ENCODE measurements at places on chromosomes 2 and 18.

DNA sequence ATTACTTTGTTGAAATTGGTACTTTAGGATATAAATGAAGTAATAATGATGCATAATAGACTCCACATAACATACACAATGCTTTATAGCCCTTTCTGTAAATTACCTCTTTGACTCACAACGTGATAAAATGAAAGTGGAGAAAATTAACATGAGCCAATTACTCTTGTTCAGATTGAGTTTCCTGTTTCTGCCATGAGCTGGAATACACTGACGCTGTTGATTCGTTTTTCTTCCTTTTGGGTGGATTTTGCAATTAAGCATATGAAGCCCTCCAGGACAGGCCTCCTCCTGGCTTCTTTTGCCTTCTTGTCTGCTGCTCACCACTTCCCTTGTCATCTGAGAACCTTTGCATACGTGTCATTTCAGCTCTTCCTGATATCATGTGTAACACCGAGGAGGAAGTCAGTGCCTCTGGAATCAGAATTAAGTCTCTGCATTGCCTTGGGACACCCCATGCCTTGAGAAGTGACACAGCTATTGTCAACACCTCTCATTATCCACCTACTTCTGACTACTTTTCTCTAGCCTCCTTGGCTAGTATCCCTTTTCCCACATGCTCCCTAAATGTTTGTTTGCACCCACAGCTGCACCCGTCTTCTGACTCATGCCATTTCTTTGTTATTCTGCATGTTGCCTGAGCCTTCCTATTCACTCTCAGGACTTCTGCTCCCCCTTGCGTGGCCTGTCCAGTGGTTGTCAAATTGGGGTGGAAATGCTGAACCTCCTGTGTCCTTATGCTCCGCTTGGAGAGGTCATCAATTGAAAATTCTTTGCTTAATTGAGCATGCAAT is 134.1 kb downstream of the FMNL2 start:
- DNase-seq = no peak

GRCh38 chr2:9165625-9166024 is 41.0 kb upstream of the ASAP2 start:
- DNase-seq = no peak

GRCh38 chr2:236501026-236501425 is 68.6 kb upstream of the ACKR3 start:
- DNase-seq = no peak

- DNase-seq = no peak
Measured at GRCh38 chr18:36942264-36942663, 113.3 kb downstream of the KIAA1328 start.

GRCh38 chr2:105400138-105400540 is 1.3 kb upstream of the FHL2 start:
- no peak for DNase-seq

GRCh38 chr2:41856946-41857345 is 190.9 kb upstream of the PKDCC start:
- DNase-seq = no peak

GRCh38 chr2:151051574-151052220 is 210.0 kb downstream of the RBM43 start:
- no peak for DNase-seq
